ENCODE measurements at places on chromosomes 7 and 10. TPM values are rescaled to one million over a fixed set of nuclear protein-coding genes. Genes with fewer than 3 reads are reported as not detected.

CHST15 gene
- 30.2 TPM for total RNA-seq

SLC26A5 gene
- not detected for total RNA-seq

SERPINE1 gene
- 3.4 TPM for total RNA-seq

UCN3 gene
- total RNA-seq: not detected

ASAH2 gene
- total RNA-seq: 1.1 TPM

SORBS1 gene
- 45.0 TPM for total RNA-seq

UROS gene
- total RNA-seq: 32.6 TPM

FLNC gene
- total RNA-seq: 190 TPM

FAM241B gene
- total RNA-seq: 4.1 TPM

GNGT1 gene
- not detected for total RNA-seq

DOCK4 gene
- 46.9 TPM for total RNA-seq

Data from metanephros (tissue), 2 donors.